ENCODE measurements at places on chromosomes 13 and 19. TPM values are rescaled to one million over a fixed set of nuclear protein-coding genes. Genes with fewer than 3 reads are reported as not detected.

The RNF113B gene
- not detected for total RNA-seq

DNA sequence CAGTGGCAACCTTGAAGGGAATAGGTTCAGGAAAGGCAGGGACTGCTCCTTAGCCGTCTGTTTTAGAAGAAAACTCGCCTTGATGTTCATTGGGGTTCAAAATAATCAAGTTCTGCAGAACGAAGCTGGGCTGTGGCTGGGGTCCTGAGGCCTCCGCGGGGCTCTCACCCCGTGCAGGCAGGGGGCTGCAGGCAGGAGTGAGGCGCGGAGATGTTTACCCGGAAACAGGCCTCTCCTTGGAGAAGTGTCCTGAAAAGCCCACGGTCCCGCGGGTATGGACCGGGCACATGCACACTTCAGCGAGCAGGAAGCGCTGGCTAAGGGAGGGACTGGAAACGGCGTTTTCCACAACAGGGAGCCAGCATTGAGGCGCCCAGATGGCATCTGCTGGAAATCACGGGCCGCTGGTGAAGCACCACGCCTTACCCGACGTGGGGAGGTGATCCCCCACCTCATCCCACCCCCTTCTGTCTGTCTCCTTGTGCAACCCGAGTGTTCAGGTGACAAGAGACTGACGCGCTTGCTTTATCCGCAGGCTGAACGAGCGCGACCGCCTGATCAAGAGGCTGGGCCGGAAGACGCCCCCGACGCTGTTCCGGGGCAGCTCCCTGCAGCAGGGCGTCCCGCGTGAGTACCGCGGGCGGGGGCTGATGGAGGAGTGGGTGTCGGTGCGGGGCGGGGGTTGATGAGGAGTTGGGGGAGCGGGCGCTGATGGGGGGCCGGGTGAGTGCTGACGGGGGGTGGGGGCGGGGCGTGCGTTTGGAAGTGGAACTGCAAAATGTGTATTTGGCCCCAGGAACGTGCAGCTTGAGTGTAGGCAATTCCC lies 39.6 kb downstream of the SHISA2 start:
- peak overlapping the region; percentile 41 for H3K4me3 ChIP-seq
- no peaks in the 10 kb centered on the region for H3K36me3 ChIP-seq
- H3K4me1 ChIP-seq = no peaks in the 10 kb centered on the region
- DNase-seq = no peak
- no peaks in the 10 kb centered on the region for H3K27me3 ChIP-seq

- no peaks in the 10 kb centered on the region for H3K4me1 ChIP-seq
- no peaks in the 10 kb centered on the region for H3K27me3 ChIP-seq
- H3K4me3 ChIP-seq = no peak overlapping the region
- no peaks in the 10 kb centered on the region for H3K36me3 ChIP-seq
- peak; percentile 32 for DNase-seq
These were observed 33.6 kb downstream of the MTMR6 start for GRCh38 chr13:25253702-25254101.

- no peaks in the 10 kb centered on the region for H3K36me3 ChIP-seq
- no peaks in the 10 kb centered on the region for H3K27me3 ChIP-seq
- no peak for DNase-seq
- H3K4me3 ChIP-seq = peak overlapping the region; percentile 85
- H3K4me1 ChIP-seq = peaks cover 12% of the 10 kb centered on the region
These were observed 3.0 kb downstream of the ZC3H4 start for GRCh38 chr19:47110521-47111005.

- no peak for DNase-seq
- H3K36me3 ChIP-seq = no peaks in the 10 kb centered on the region
- peaks cover 12% of the 10 kb centered on the region for H3K27me3 ChIP-seq
- H3K4me3 ChIP-seq = no peak overlapping the region
- no peaks in the 10 kb centered on the region for H3K4me1 ChIP-seq
- H3K27ac ChIP-seq = no peak overlapping the region
These were observed 1.7 kb downstream of the SMIM24 start for GRCh38 chr19:3478409-3479176.

The KLF16 gene
- total RNA-seq = 3.9 TPM

The EIF3K gene
- 198 TPM for total RNA-seq

The PTGER1 gene
- 9.7 TPM for total RNA-seq

DNA sequence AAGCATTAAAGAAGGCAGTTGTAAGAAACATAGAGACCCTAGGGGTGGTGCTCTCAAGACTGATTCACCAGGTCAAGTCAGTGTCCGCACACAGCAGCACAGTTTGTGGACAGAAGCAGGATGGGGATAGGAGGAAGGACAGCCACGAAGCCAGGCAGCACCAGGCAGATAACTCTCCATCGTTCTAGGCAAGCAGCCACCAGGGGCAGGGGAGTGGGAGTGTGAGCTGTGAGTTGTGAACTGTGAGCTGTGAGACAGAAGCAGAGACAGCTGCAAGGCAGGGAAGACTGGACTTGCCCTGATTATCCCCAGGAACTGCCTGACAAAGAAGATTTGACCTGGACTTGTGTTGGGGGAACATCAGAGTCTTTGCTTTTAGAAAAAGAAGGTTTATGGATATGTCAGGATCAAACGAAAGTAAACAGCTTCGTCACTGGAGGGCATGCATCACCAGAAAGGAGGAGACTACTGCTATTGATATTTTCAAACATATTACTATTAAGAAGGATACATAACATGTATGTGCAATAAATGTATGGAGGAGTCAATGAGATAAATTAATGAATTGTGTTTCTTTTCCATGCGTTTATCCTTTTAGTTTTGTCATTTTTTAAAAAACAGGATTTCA lies 286.1 kb downstream of the IRS2 start:
- H3K4me1 ChIP-seq = no peaks in the 10 kb centered on the region
- H3K27me3 ChIP-seq = no peaks in the 10 kb centered on the region
- no peaks in the 10 kb centered on the region for H3K36me3 ChIP-seq
- H3K4me3 ChIP-seq = no peak overlapping the region
- peak; percentile 13 for DNase-seq
- H3K27ac ChIP-seq = no peak overlapping the region

Measured in fibroblast of lung (primary cell).